GM04504 (cell line): ENCODE measurements at places on chromosomes 5 and 9.

GRCh38 chr9:128008171-128008570 lies 27.4 kb upstream of the EEIG1 start:
- no peak for DNase-seq

- no peak for DNase-seq
Observed at GRCh38 chr9:29129763-29130162, 1556.5 kb upstream of the C9orf72 start.

GRCh38 chr5:167392240-167392639 lies 899.2 kb upstream of the WWC1 start:
- no peak for DNase-seq

- no peak for DNase-seq
Observed at GRCh38 chr9:79565245-79565644, 6.5 kb upstream of the TLE4 start.

DNA sequence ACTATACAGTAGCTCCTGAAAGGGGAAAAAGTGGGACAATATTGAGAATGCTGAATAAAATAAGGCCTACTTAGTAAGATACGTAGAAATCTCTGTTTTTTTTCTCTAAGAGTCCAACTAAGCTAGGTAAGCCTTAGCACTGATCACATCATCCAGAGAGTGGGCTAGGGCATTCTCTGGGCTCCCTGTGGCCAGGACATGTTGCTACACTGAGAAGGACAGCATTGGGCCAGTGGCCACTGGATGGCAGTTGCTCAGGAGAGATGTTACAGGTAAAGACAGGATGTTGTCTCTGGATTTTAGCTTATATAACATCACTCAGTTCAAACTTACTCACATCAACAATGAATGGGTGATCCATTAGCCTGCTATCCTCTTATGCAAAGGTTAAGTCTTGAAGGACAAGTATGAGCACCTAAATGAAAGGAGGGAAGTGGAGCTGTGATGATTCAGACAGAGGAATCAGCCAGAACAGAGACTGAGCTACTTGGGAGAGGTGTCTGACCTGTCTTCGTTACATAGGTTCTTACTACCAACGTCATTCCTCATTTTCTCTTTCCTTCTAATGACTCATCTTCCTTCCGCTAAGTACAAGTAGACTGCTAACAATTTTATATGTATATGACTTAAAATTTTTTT lies 226.6 kb upstream of the ADCY2 start:
- no peak for DNase-seq

- DNase-seq, result peak; percentile 42
Observed at GRCh38 chr9:21110708-21111576, 30.7 kb downstream of the IFNW1 start.

- no peak for DNase-seq
Observed at GRCh38 chr5:118552731-118553360, 435.5 kb downstream of the DTWD2 start.

GRCh38 chr9:84293001-84293798 lies 47.4 kb downstream of the SLC28A3 start:
- DNase-seq, result no peak

- peak; percentile 70 for DNase-seq
Observed at GRCh38 chr5:145775893-145776444, 59.2 kb downstream of the PRELID2 start.

DNA sequence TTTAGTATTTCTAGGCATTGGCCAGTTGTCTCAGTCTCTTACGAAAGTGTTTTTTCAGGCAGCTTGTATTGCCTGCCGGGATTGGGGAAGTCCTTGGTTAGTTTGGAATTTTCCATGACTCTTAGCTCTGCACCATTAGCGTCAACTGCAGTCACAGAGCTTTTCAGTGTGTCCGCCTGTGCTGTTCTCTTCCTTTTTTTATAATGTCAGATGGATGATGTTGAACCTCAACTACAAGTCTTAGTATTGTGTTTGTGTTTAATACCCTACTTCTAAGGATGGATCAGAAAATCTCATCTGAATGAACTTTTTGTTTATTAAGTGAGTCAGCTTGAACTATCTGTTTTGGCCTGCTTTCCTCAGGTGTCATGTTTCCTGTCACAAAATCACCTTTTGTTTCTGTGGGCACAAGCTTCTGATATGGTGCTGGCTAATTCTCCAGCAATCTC lies 33.1 kb downstream of the ATP6V0E1 start:
- peak; percentile 28 for DNase-seq

DNA sequence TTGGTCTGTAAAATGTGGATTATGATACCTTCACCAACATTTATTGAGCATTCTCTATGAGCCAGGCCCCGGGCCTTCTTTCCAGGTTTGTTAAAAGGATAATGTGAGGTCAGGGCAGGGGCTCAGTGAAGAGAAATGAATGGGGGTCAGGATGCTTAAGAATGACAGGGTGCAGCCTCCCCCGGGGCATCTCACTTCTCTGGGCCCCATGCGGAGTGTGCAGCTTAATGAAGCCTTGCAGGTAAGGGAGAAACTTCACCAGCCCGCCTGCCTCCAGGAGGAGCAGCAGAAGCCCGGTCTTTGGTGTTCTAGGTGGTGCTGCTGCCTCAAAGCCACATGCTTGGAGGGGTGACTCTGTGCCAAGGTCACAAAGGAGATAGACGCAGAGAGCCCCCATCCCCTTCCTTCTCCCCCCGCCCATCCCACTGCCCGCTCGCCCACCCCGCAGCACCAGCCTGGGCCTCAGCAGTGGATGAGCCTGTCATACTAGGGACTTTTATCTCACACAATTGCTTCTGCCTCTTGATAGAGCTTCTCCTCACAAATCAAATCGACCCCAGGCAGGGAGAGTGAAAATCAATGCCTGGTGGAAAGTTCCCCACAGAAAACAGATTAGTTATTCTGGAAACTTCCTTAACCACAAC lies 244.8 kb downstream of the PBX3 start:
- DNase-seq, result no peak

DNA sequence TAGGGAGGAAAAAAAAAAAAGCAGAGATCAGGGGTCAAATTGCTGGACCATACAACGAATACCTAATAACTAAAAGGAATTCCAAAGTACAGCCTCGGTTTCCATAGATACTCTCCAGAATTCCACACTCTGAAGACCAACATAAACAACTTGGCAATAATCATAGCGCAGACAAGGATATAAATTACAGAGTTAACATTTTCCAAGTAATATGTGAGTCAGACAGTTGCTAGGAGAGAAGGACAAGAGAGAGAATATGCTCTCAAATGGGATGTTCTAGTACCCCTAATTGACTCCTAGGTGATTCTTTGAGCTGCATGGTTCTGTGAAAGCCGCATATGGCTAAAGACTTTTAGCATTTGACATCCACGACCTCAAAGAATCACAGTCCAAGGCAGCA lies 165.2 kb downstream of the FRMD3 start:
- no peak for DNase-seq

GRCh38 chr5:81638471-81638870 lies 112.4 kb downstream of the SSBP2 start:
- no peak for DNase-seq

- no peak for DNase-seq
Observed at GRCh38 chr5:151909628-151910027, 15.0 kb downstream of the GLRA1 start.

DNA sequence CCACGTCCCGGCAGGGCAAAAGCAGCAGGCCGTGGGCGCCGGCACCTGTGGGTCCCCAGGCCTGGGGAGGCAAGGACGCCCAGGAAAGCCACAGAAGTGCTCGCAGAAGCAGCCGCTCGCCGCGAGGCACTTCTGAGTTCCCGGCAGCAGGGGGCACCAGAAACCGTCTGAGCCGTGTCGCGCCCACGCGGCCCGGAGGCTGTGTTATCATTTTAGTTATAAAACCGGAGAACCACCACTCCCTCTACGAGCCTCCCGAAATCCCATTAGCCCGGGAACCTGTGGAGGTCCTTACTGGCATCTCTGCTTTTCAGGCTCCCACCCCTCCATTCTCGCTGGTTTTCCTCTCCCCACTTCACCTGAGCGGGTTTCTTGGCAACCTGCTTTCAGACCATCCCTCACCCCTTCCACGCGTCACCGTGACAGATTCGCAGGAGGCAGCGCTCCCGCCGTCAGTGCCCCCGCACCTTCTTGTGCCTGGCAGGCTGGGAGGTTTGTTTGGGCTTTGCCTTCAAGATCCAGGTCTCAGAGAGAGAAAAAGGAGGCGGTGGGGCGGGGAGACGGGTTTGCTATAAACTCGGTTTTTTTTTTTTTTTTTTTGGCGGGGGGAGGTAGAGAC lies 2.3 kb downstream of the GDNF start:
- DNase-seq, result peak; percentile 59

GRCh38 chr5:66877843-66878242 lies 281.6 kb downstream of the MAST4 start:
- no peak for DNase-seq

DNA sequence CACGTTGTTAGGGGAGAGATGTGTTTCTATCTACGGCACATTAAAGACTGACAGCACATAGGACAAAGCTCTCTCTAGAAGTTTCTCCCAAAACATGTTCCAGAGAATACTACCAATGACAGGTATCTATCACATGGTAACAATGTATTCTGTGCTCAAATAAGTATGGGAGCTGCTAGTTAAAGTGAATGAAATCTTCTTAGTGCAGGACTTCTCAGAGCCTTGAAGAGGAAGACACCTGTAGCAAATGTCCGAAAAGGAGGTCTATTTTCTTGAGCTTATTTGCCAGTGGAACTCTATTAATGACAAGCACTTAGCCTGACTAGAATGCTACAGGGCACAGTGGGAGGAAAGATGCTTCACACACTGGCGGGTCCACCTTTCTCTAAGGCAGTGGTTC lies 137.4 kb downstream of the ENTREP1 start:
- DNase-seq, result no peak

GRCh38 chr5:119049824-119050449 lies 20.9 kb upstream of the DMXL1 start:
- peak; percentile 42 for DNase-seq

DNA sequence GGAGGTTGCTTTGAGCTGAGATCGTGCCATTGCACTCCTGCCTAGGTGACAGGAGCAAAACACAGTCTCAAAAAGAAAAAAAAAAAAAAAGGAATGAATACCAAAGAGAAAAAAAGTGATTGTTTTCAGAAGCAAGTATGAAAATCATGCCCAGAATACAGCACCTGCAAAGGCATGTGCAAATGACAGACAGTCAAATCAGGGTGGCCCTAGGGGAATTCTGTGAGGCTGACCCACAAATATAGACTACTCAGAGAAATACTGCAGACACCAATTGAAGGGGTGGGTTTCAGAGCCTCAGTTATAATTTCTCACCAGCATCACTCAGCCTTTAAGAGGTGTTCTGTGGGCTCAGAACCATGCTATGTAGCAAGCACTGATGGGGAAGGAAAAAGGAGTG lies 28.6 kb downstream of the DCAF12 start:
- no peak for DNase-seq

DNA sequence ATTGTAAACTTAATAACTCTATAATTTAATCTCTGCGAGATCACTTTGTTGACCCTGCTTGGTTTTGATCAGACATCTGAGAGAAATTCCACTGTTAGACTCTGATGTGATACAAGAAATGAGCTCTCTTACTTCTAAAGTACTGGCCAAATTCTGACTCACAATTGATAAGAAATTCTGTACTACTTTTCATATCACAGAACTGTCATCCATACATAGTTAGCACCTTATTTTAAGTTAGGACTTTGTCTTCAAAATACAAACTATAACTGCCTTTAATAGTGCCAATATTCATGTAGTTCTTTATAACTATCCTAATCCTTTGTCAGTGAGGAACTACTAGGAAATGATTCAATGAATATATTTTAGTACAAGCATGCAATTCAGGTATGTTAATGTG lies 23.4 kb downstream of the MARCHF11 start:
- no peak for DNase-seq

DNA sequence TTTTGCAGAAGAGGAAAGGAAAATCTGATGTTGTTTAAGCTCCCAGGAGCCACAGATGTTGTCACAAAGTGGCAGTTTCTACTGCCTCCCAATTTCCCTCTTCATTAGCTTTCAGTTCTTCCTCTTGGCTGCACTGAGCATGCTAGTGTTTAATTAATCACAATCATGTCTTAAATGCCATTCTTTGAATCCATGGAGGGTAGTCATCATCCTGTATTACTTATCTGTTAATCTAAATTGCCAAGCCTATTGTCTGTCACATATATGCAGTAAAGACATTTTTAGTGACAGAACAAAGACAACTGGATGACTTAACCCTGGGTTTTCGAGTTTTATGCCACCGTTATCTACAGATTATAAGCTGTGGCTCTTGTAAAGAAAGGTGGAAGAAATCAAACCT lies 14.7 kb downstream of the KLHL9 start:
- no peak for DNase-seq

- no peak for DNase-seq
Observed at GRCh38 chr9:97220894-97221477, 86.5 kb upstream of the CCDC180 start.

GRCh38 chr5:79171635-79172245 lies 60.1 kb downstream of the BHMT start:
- no peak for DNase-seq

DNA sequence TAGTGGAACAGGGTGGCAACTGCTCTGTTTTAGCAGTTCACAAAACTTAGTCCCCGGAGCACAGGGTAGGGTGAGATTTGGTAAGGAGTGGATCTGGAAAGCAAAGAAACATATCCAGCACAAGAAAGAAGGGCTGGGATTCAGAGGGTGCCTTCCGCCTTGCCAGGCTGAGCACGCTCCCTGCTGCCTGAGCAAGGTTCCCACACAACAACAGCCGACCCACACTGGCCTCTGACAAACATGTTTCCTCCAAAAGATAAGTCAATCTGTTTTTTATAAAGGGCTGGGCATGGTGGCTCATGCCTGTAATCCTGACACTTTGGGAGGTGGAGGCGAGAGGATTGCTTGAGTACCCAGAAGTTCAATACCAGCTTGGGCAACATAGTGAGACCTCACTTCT lies 45.8 kb downstream of the RAB3C start:
- DNase-seq, result no peak

DNA sequence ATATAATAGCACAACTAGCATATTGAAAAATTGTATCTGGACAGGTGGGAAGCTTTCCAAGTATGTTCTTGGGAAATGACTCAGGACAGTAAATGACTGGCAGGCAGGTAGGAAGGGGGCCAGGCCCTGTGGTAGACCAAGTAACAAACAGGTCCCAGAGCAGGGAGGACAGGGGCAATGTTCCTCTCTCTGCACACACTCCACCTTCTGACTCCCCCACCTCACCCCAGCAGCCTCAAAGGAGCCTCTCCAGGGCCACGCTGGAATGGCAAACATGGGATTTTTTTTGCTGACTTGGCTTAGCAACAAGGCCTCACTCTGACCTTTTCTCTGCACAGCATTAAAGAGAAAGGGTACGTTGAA lies 31.1 kb upstream of the IQGAP2 start:
- no peak for DNase-seq

DNA sequence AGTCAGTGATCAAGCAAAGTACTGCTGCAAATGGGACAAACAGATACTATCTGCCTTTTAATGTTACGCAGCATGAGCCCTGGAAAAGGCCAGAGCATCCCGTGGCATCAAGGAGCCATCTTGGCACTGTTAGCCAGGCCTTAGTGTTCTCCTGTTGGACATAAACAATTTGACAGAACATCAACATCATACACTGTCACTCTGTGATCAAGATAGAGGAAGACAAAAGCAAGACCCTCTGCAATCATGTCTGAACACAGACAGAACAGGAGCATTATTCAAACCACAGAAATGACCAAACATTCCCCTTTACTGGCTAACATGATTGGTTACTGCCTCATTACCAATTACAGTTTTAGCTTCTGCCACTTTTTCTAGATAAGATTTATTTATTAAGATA lies 21.2 kb upstream of the ROPN1L start:
- no peak for DNase-seq

- no peak for DNase-seq
Observed at GRCh38 chr5:87442419-87442818, 29.7 kb upstream of the CCNH start.
